ENCODE measurements at places on chromosomes 3 and 15.

DNA sequence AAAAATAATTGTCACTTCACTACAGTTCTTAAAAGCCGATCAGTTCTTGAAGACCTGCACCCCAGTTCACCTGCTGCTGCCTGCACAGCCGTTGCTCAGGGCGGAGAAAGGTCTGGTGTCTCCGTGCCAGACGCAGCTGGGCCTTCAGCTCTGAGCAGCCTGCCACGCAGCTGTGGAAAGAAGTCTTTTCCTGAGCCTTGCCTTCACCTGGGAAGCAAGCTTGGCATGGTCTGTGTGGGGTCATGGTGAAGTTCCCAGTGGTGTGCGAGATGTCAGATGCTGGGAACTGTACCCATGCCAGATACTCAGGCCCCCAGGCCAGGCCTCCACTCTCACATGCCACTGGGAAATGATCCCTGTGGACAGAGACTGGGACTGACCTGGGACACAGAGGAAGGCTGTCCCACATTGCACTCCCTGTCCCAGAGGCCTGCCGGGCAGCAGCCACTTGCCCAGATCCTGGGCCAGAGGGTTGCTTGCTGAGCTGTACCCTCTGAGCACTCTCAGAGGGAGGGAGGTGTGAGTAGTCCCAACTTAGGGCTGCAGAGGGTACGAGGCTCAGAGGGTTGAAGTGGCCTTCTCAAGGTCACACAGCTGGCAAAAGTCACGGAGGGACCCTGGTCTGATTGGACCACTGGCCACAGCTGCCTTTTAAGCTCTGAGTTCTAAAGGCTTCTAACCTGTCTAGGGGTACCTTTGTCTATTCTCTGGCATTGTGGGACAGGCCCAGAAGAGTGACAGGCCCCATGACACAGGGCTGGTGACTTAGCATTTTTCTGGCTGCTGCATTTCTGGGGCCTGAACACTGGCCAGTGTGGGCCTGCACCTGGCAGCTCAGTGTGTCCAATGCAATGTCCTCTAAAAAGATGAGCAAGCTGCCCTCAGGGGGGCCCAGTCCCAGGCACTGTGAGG is 55.4 kb downstream of the KLF13 start:
- no peak for DNase-seq

DNA sequence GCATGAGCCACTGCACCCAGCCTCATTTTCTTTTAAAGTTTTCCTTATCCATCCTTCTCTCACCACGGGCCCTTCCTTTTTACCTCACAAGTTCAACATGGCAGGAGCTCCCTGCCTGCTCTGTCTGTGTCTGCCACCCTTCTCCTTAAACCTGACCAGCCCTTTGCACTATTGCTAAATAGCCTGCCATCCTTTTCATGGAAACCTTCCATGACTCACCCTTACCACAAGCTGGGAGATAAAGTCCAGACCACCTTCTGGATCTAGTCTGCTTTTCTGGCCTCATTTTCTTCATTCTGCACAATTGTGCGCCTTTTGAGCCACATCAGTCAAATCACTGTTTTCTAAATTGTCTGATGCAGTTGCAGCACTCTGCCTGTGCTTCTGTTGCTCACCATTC is 8.9 kb downstream of the PARP14 start:
- peak; percentile 67 for DNase-seq

DNA sequence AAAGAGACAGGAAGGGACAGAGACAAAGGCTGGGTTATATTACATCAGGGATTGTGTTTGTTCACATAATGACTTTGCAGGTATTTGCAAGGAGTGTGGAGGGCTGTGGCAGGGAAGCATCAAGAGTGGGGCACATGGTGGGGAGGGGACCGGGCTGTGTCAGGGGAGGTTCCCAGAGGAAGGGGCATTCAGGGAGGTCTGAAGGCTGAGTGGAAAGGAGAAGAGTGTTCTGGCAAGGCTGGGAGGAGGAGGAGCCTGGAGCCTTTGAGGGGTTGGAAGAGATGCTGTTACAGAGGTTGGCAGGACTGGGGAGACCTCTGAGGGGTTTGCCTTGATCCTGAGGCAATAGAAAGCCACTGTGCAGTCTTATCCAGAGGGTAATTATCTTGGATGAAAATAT is 49.4 kb downstream of the EXOG start:
- DNase-seq, result no peak

- no peak for DNase-seq
These were observed 17.1 kb downstream of the ZFAND6 start for GRCh38 chr15:80076321-80077318.

GRCh38 chr3:194547042-194547441 is 60.2 kb upstream of the ATP13A3 start:
- DNase-seq, result no peak

DNA sequence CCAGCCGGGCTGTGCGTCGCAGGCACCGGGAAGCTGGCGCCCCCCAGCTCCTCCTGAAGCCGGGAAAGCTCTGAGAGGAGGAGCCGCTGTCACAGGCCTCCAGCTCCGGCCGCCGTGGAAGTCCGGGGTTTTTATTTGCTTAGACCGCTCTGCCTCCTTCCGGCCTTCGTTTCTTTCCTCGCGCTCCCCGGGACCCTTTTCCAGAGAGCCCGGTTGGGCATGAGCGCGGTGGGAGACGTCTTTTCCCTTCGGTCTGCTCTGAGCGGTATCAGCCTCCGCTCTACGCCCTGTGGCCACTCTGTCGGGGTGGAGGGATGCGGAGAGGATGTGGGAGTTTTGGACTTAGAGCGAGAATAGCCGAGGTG is 559 bp downstream of the SENP5 start:
- DNase-seq, result peak; percentile 22

DNA sequence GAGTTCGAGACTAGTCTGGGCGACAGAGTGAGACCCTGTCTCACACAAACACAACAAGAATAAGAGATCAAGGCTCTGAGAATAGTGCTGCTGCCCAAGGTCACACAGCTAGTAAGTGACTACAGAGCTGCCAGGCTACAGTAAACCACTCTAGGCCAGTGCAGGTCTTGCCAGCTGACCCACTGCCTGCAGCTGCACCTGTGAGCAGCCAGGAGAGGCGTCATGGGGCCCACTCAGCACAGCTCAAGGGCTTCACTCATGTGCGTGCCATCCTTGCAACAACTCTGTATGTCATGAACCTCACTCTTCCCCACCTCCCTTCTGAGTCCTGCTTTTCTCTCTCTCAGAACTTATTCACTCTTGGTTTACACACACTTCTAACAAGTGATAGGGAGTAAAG is 176.7 kb downstream of the SMAD6 start:
- DNase-seq, result no peak

- DNase-seq, result peak; percentile 61
These were observed 72.2 kb downstream of the KLF13 start for GRCh38 chr15:31398677-31399301.

- no peak for DNase-seq
These were observed 173.6 kb downstream of the MECOM start for GRCh38 chr3:169489775-169490546.

GRCh38 chr3:64164349-64164748 is 60.9 kb downstream of the PRICKLE2 start:
- no peak for DNase-seq

- no peak for DNase-seq
These were observed 323.0 kb upstream of the SEMA6D start for GRCh38 chr15:47394286-47394809.

GRCh38 chr15:66389859-66390381 is 3.2 kb downstream of the MAP2K1 start:
- peak; percentile 76 for DNase-seq

DNA sequence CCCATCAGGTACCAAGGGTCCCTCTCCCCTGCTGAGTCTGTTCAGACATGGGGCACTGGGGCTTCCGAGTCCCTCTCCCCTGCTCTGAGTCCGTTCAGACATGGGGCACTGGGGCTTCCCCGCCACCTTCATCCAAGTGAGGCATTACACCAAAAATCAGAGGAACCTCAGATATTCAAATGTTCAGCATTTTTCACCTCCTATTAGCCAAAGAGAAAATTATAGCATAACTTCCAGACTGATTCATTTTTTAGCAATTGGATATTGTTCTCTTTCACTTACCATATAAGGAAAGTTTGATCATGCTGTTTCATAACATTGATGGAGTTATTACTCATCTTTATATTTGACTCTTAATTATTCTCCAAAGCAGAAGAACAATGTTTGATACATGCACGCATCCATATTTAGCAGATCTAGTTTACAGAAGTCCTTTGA is 213.9 kb downstream of the MTHFS start:
- DNase-seq, result peak; percentile 38

GRCh38 chr3:193008654-193009053 is 91.0 kb upstream of the MB21D2 start:
- DNase-seq, result no peak

GRCh38 chr15:96354731-96355567 is 24.4 kb downstream of the NR2F2 start:
- peak; percentile 76 for DNase-seq

DNA sequence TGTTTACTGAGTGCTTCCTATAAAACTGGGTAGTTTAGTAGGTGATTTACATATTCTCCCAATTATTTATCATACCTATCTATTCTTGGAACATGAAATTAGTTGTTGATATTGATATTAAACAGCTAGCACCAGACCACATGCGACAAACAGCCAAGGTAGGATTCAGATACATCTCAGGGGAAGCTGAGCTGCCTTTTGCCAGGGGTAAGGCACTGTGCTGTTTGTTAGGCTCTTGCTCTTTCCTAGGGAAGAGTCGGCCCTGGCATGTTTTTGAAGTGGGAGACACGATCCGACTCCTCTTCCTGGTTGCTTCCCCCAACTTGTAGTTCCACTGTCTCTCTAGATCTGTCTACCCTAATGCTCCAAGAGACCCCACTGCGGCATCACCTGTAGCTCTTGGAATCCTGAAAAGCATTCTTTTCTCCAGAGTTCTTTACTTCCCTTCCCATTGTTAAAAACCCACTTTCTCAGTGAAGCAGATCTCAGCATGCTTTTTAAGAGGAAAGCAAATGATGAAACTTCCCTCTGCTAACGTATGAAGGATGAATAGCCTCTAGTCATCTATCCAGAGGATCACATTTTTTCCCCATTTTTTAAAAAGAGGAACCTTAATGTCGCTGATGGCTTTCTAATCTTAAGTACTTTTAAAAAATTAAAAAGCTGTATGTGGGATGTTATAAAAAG is 138.4 kb downstream of the GHSR start:
- DNase-seq, result no peak

DNA sequence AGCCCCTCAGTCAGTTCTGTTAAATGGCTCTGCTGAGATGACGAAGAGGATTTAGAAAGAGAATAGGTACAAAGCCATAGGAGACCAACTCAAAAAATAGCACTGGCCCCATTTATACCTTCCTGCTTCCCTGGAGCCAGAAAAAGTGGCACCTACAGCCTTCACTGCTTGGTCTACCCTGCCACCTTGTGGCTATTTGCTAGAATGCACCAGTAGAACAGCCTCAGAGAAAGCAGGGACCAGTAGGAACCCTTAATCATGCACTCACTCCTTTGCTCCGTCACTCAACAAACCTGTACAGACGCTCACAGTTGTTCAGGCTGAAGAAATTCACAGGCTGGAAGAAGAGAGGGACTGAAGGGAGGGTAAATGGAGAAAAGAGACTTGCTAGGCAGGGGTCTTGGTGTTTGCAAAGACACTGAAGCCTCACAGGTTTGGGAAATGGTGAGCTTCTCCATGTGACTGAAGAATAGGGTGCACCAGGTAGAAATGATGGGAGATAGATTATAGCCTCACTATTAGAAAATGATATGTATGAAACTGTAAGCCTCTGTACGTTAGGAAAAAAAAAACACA is 12.1 kb upstream of the RTP2 start:
- peak; percentile 84 for DNase-seq

DNA sequence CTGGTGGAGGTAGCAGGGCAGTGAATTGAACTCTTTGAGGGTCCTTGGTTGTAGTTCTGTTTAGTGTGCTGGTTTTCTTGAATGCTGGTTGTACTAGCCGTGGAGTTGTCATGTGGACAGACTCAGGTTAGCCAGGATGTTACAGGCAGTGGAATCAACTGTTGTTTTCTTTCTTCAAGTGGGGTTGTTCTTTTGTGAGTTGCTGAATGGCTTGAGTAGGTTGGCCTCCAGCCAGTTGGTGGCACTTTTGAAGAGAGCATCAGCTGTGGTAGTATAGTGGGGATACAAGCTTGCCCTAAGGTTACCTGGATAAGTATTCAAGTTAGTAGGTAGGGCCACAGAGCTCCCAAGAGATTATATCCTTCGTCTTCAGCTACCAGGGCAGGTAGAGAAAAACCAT is 31.8 kb upstream of the RARB start:
- DNase-seq, result no peak

GRCh38 chr15:74433592-74434262 is at the start of gene SEMA7A:
SEMA7A (minus strand) TSS chr15:74433958; CDS start chr15:74433918, 40 bp downstream.
- DNase-seq, result peak; percentile 57

- DNase-seq, result peak; percentile 37
These were observed 7.0 kb upstream of the CTSH start for GRCh38 chr15:78951841-78952238.

DNA sequence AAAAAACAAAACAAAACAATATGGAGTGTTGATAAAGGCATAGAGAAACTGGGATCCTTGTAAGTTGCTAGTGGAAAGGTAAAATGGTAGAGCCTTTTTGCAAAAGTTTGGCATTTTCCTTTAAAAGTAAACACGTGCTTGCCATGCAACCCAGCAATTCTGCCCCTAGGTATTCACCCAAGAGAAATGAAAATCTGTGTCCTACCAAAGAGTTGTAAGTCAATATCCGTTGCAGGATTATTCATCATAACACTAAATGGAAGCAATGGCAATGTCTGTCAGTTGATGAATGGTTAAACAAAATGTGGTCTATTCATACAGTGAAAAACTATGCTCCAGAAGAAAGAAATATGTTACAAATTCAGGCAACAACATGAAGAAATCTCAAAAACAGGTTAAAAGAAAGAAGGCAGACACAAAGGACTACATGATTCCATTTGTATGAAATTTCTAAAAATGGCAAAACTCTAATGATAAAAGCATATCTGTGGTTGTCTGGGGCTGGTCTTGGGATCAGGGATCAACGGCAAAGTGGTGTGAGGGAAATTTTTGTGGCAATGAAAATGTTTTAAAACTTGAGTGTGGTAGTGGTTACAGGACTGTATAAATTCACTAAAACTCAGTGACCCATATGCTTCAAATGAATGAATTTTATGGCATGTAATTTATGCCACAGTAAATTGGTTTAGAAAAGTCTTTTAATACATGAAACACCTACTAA is 229.6 kb downstream of the OPA1 start:
- no peak for DNase-seq

DNA sequence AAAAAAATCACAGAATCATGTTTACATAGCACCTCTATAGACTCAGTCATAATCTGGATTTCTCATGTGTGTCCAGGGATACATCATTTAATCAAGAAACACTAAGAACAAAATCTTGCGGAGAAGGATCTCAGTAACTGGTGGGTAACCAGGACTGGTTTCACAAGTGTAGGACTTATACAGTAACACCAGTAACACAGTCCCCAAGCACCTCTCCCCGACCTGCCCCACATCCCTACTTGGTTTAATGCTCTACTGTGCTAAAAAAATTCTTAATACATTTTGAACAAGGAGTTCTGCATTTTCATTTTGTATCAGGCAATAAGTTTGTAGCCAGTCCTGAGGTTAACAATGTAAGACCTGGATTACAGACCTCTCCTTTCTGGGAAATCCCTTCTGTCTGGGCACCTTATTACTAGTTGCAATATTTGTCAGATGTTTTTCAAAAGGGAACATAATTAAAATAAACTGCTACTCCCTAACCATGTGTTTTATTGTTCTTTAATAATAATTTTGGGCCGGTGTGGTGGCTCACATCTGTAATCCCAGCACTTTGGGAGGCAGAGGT is 57.6 kb upstream of the BBX start:
- DNase-seq, result no peak

GRCh38 chr15:64991536-64992135 is 1.9 kb upstream of the SPG21 start:
- DNase-seq, result no peak

- DNase-seq, result no peak
These were observed 245.7 kb downstream of the TIGIT start for GRCh38 chr3:114539525-114539924.
